ENCODE measurements at places on chromosomes 6 and 20.
A peak's percentile ranks its signal among the peaks of the same experiment; 100 is the strongest.

DNA sequence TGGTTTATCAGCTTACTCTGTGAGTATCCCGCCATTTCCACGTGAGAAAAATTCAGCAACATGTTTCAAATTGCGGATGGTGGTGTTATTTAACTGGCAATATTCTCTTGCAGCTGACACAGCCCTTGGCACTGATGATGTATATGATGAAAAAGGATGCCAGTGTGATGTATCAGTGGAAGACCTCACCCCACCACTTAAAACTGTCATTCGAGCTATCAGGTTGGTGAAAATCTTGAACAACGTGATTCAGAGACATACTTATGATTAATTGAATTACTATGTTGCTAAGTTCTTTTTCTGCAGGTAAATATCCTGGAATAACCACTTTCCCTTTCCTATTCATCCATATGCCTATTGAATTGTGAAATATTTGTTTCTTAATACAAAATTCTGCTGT is 55.7 kb downstream of the KHDC1L start:
- DNase-seq = no peak

DNA sequence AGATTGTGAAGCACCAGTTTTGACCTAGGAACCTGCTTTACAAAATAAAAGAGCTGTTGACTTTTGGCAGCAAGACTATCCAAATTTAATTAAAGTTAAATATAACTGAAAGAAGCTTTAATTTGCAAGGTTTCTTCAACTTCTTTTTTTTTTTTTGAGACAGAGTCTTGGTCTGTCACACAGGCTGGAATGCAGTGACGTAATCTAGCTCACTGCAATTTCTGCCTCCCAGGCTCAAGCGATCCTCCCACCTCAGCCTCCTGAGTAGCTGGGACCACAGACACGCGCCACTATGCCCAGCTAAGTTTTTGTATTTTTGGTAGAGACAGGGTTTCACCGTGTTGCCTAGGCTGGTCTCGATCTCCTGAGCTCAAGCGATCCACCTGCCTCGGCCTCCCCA is 13.7 kb upstream of the CSE1L start:
- DNase-seq = no peak

DNA sequence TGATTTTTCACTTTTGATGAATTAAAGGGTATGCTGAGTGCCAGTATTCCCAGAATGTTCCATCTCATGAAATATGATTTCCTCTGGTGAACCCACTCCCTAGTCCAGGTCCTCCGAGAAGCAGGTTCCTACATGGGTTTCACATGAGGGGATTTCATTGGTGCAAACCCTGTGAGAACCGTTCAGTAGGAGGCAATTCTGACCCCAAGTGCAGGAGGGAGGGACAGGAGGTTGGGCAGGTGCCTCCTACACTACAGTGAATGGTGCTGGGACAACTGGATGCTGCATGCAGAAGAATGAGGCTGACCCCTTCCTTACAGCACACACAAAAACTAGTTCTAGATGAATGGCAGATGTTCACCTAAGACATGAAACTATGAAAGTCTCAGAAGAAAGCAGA is 5.1 kb upstream of the ULBP2 start:
- no peak for DNase-seq

DNA sequence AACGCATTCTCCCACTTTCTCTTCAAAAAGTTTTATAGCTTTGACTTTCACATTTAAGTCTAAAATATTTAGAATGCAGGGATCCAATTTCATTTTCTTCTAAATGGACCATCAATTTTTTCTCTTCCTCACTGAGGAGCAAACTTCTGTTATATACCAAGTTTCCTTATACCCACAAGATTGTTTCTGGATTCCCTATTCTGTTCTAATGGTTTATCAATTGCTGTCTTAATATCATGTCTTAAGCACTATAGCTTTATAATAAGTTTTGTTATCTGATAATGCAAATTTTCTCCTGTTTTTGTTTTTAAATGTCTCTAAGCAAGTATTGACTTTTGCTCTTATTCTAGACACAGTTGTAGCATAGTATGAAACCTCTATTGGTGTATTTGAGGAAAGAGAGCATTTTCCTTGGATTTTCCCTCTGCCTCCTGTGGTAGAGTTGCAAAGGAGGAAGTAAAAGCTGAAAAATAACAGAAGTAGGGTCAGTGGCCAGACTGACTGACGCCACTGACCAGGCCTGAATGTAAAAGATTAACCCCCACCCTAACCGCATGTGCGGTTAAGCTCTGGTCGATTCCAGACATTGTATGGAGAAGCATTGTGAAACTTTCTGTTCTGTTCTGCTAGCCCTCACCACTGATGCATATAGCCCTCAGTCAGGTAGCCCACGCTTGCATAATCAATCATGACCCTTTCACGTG is 40.3 kb downstream of the GPX5 start:
- DNase-seq = no peak

GRCh38 chr6:43834528-43835155 is 64.6 kb downstream of the VEGFA start:
- no peak for DNase-seq

DNA sequence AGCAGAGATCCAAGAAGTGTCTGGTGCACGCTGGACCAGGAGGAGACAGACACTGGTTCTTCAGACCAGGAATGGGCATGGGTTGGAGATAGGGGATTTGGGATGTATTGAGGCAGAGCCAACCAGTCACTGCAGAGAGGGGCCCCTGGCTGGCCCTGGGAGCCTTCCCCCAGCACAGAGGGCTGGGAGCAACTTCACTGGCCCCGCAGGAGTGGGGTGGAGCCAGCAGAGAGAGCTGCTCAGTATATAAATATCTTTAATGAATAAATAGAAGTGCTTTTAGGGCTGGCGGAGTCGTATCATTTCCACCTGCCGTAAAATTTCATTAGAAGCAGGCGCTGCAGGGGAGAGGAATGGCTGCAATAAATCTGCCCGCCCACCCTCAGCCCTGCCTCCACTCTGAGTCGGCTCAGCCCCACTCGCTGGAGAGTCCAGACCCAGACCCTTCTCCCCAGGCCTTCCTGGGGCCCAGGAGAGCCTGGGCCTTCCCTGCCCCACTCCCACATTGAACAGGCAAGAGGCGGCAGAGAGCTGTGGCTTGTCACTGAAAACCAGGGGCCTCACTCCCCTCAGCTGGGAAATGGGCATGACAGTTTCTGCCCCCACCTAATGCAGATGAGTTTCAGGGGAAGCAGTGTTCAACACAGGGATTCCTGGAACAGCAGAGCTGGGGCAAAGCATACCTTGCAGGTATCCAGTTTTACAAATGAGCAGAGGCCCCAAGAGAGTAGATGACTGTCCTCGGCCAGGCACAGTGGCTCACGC is 23.9 kb upstream of the VSTM2L start:
- DNase-seq = no peak

DNA sequence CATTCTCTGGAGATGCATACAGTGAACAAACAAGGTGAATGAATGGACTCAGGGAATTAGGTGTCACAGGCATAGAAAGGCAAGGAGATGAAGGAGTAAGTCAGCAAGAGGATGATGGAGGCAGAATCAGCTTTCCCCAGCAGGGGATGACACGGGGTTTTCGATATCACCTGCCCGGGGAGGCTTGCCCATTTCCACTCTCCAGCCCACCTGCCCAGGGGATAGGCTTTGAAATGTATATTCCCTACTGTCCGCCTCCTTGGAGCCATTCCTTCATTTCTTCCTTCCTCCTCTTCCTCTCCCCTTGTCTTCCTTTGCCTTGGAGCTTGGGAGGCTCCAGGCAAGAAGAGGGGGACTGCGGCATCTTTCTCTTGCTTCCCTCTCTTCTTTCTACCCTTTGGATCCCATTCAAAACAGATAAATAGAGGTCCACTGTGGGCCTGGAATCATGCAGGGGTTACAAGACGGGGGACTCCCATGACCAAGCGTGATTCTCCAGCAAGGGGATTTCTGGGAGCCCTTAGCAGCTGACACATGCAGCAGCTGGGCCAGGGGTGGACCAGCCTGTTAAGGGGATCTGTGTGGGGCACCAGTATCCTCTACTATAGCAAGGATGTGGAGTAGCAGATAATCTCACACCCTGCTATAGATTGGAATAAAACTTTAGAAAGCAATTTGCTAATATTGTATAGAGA is 23.5 kb upstream of the RNF24 start:
- no peak for DNase-seq

DNA sequence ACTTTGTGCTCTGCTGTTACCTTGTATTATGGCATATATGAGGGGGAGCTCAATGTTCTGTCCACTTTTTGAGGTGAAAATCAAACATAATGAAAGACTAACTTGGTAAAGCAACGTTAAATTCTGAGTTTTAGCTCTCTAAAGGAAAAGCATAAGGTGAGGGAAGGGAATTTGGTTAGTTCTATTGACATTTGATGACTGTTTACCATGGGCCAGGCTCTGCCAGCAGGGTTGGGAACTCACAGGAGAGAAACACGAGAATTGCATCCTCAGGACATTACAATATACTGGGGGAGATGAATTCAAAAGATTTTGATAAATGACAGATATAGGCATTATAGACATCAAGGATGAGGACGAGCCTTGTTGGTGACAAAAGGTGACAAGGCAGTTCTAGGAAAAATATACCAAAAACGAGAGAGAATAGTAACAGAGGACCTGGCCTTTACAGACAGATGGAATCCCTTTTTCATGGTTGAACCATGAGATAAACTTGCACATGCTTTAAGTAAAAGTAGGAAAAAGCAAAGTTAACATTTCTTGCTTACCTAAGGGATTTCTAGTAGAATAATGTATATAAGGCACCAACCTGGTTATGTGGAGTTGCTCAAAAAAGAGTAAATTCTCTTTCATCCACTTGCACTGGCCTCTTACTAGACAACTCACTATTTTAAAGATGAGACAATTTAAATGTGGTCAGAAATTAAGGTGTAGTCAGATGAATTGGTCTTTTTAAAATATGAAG is 191.4 kb downstream of the NKAIN2 start:
- DNase-seq = no peak

DNA sequence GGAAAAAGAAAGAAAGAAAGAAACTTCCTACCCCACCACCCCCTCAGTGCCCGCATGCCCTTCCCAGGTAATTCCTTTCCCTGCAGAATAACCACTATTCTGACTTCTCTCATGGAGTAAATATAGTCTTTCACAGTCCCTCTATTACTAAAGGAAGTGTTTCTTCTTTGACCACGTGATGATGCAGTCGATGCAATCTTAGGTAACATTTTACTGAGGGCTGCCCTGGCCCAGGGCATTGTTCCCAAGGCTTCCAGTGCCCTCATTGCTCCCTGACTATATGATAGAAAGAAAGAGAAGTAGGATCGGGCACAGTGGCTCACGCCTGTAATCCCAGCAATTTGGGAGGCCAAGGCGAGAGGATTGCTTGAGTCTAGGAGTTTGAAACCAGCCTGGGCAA is 29.1 kb downstream of the ARHGAP40 start:
- no peak for DNase-seq

DNA sequence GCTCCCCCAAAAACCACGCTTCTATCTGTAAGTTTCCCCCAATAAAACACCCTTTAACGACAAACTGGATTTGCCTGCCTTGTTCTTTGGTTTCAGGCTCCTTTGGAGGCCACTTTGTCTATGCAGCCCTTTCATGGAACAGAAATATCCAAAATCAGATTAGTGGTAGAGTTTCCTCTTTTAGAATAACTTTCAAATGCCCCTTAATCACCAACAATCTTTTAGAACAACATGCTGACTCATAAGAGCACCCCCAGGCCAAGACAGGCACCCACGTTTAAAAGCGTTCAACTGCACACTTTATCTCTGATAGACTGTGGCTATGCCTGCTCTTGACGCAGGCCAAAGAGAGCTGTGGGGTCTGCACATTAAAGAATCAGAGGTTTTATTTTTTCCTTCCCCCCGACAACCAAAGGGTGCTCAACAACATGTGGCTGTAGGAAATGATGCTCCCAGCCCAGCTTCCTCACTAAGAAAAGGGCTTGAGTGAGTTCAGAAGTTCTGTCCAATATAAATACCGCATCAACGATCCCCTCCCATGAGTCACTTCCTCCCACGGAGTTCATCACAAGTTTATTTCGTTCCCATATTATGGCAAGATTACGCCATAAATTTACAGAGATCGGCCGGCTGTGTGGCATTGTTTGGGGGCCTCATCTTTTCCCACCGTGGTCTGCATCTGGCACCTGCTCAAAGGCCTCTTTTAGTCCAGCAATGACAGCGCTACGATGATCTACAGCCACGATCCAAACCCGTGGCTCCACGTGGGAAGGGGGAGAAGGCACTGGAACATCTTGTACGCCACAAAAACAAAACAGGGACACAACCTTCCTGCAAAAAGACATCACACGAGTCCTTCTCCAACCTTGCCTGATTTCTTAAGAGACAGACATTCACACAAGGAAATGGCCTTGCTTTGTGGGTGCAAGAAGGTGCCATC is 88.8 kb upstream of the NFATC2 start:
- peak; percentile 77 for DNase-seq

DNA sequence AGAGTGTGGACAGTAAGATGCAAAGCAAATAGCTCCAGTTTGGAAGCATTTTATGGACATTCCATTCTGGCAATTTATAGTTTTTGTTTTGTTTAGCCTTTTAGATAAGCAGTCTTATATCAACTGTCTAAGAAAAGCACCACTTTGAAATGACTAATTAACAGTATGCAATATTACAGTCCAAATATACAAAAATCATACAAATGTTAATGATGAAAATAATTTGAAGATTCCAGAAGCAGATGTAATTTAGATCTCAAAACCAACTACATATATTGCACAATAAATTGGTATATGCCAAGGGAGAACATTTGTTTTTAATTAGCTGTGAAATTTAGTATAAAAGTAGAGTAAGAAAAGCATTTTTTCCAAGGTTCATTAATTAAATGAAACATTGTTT is 158.8 kb downstream of the KIF6 start:
- DNase-seq = no peak

DNA sequence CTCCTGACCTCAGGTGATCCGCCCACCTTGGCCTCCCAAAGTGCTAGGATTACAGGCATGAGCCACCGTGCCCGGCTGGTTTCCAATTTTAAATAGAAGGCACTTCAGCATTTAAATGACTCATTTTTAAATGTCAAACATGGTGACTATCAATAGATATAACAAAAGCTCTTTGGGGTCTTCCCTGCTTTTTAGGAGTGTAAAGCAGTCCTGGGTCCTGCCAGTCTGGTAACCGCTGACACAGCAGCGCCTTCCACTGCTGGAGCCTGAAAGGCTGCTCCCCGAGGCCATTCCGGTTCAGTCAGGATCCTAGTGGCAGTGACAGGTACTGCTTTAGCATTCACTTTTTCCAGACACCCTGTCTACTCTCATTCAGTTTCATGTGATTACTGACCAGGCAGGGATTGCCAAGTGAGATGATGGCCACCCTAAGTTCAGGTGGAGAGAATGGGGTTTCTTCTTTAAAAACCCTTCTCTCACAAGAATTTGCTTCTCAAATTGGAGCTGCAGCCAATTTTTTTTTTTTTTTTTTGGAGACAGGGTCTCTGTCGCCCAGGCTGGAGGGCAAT is 5.1 kb downstream of the DIDO1 start:
- no peak for DNase-seq

- no peak for DNase-seq
Measured at GRCh38 chr20:58416835-58417234, 27.8 kb downstream of the VAPB start.

GRCh38 chr6:44311767-44312166 is 1.4 kb downstream of the AARS2 start:
- DNase-seq = no peak

DNA sequence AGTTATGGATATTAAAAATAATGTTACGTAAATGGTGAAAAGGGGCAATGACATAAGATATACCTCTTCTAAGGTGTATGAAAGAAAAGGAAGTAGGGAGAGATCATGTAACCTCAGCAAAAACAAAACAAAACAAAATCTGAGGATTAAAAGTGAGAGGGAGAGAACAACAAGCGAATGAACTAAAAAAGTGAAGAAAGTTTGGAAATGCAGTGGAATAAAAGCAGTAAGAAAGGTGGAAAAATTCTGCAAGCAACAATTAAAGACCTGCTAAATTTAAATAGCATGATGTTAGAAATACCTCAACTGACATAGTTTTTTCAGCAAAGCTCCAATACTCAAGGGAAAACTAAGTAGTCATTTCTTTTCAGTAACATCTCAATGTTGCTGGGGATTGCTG is 48.0 kb downstream of the PHIP start:
- no peak for DNase-seq

Measured in SIG-M5 (cell line).